ENCODE measurements at places on chromosomes 1 and 21.
A peak's percentile ranks its signal among the peaks of the same experiment; 100 is the strongest.

GRCh38 chr1:1338278-1338677 is 7.2 kb downstream of the TAS1R3 start:
- DNase-seq = no peak

DNA sequence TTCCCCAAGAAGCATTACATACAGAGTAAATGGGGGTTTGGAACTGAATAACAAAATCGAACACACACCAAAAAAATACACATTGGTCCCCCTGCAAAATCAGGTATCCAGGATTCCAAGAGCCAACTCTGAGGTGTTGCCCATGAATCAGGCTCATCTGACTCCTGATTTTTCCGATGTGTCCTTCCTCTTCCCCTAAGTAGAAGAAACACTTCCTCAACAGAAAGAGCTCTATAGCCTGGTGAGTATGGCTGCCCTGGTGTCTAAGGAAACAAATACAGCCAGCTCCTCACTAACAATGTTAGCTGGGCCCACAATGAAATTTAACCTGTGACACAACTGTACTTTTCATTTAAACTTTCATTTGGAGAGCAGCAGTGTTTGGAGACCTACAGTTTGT is 33.6 kb downstream of the ERI3 start:
- peak; percentile 68 for DNase-seq

- no peak for DNase-seq
Observed at GRCh38 chr1:72013161-72013560, 269.2 kb downstream of the NEGR1 start.

DNA sequence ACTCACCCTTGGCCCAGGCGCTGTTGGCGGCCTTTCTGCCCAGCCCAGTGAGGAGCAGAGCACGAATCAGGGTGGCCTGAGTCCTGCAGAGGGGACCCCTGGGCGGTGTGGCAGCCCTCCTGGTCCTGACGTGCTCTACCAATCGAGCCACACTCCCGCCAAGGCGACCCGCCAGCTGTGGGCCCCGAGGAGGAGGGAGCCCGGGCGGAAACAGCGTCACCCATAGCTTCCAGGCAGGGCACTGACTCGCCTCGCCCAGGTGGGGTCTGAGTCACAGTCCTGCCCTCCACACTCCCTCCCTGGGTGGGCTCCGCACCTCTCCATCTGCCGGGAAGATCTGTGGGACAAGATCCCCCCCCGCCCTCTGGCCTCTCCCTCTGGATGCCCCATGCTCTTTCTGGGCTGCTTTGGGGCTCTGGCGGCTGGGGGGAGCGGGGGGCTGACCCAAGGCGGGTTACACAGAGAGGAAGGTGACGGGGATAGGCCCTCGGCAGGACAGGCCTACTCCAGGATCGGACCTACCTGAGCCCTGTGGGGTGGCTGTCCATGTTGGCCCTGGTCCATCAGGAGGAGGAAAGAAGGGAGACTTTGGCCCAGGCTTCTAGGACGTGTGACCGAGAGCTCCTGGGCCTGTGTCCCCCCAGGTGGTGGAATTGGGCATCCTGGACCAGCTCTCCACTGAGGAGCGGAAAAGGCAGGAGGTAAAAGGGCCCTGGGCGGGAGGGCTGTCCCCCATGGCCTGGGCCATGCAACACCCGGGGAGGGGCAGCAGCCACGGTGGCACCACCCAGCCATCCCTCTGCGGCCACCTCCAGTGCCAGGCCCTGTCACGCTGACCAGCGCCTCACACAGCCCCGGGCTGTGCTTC is 14.0 kb downstream of the ARHGEF16 start:
- DNase-seq = no peak

DNA sequence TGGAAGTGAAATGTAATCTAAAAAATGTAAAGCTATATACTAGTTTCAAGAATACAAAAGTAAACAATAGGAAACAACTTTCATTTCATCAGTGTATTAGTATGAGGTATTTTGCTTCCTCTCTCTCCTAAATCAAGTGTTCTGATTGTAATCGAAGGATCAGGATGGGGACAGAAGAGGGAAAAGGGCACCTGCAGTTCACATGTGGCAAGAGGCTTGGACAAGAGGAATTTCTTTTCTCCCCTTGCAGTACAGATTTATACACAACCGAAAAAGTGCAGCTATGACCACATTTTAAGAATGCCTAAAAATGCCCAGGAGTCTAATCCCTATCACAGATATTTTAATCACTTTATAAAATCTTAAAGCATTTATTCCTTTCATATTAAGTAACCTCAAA is 63.7 kb downstream of the NRIP1 start:
- DNase-seq = no peak

DNA sequence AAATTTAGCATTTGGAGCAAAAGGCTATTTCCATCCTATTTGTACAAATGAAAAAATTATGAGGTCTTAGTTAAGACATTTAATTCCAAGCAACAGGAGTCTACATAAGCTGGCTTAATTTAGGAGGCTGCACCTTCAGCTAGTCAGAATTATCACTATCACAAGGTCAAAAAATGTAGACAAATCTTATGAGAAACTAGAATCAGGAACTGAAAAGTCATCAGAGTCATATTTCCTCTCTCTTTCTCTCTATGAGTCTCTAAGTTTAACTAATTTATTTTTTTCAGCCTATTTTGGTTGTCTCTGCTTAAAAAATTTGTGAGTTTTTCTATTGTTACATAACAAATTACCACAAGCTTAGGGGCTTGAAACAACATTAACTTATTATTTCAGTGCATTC is 807.1 kb upstream of the PRMT6 start:
- no peak for DNase-seq

GRCh38 chr1:231605149-231606100 is 21.2 kb upstream of the DISC1 start:
- peak; percentile 24 for DNase-seq

Measured in inflammatory macrophage (primary cell).